ENCODE measurements at places on chromosomes 6 and 20.

DNA sequence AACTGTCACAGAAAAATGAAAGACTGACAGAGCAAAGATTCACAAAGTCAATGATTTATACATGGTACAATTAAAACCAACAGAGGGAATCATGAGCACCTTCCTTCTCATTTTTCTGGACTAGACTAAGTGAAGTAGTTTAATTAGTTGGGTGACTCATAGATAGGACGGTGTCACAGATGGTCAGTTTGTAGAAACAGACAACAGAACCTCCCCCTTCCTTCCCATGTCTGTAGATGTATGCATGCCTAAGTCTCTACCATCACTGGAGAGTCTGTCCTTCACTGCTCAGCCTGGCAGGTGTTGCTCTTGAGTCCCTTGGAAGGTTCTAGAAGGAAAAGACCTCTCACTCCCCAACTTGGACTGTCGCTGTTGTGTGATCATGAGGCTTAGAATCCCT is 75.4 kb upstream of the EEF1E1 start:
- peak; percentile 3 for DNase-seq

- no peak for DNase-seq
Observed at GRCh38 chr20:25176184-25176583, 19.3 kb upstream of the ENTPD6 start.

GRCh38 chr6:86934365-86934764 is 3.0 kb upstream of the HTR1E start:
- no peak for DNase-seq

DNA sequence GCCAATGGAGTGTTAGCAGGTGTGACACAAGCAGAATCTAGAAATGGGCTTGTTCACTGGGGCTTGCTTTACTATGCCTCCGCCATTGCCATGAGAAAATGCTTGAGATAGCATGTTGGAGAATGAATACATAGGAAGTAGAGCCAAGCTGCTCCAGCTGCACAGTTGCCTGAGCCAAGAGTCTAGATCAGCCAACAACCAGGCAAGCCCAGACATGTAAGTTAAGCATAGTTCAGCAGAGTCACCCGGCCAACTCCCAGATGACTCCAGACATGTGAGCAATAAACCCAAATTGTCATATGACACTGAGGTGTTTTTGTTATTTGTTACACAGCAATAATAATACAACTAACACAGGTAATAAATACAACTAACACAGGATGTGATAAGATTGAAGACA is 167.9 kb downstream of the HAO1 start:
- DNase-seq = no peak

- no peak for DNase-seq
Observed at GRCh38 chr6:164042212-164042611, 627.7 kb downstream of the QKI start.

DNA sequence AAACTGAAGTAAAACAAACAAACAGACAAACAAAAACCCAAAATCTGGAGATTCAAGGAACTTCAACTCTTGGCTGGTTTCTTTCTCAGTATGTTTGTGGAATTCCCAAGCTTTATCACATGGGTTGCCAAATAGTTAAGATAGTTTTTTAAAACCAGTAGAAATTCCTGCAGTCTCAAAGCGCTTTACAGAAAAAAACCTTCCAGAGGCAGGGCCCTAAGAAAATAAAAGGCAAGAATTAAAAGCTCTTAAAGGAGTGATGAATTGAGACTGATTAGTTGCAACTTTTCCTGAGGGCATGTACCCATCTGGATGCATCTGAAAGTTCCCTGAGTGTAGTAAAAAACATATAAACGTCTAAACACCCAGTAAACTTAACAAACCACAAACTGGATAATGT is 25.9 kb upstream of the PTCHD4 start:
- peak; percentile 69 for DNase-seq

DNA sequence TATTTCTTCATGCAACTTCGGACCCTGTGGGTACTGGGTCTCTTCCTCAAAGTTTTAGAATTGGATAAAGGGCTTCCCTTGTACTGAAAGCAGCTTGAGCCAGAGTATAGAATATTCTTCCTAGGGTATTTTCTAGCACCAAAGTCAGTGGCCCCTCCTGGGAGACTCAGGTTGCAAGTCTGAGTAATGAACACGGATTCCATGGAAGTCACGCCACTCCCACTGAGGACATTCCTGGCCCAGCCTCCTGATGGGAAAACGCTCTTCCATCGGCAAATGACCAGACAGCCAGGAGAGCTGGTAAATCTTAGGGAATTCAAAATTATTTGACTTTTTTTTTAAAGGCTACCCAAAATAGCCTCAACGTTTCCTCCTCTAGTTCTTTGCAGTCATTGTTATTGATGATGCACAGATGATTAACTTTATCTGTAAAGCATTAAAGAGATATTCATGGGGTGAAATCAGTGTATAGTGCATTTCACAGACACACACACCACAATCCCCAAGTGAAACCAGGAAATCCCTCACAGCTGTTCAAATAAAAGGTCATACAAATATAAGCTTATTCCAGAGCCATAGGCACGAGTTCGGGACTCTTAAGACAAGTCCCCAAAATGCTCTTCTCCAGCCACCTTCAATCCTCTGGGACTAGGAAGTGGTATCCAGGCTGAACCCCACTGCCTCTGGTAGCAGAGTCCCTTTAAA is 248.8 kb downstream of the SOD2 start:
- DNase-seq = no peak

- no peak for DNase-seq
Observed at GRCh38 chr20:4688305-4688704, 33.4 kb upstream of the PRND start.

DNA sequence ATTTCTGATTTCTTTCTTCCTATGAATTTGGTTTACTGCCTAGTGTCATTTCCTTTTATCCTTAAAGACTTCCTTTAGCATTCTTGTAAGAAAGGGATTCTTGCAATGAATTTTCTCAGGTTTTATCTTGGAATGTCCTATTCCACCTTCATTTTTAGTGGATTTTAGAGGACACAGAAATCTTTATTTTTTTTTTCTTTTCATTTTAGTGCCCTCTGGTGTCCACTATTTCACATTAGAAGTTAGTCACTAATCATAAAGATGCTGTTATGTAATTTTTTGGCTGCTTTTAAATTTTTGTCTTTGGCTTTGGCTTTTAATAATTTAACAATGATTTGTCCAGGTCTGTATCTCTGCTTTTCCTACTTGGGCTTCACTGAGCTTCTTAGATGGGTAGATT is 28.1 kb downstream of the LMBRD1 start:
- no peak for DNase-seq

DNA sequence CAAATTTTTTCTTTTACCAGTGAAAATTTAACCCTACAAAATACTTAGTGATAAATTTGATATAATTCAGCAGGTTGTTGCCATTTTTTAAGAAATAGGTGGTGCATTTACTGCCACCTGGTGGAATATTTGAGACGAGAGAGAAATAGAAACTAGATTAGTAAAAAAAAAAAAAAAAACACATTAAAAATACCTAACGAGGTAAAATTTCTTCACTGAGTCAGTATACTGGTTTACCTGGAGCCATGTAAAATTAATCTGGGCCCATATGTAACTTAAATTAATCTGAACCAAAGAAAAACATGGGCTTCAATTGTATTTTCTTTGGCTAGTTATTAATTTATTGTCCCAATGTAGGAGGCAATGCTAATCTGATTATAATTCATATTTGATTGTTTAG is 520.8 kb downstream of the EPM2A start:
- DNase-seq = peak; percentile 27

- DNase-seq = no peak
Observed at GRCh38 chr6:90495216-90495817, 91.6 kb downstream of the MAP3K7 start.

- no peak for DNase-seq
Observed at GRCh38 chr20:32195581-32195980, 12.0 kb downstream of the PLAGL2 start.

DNA sequence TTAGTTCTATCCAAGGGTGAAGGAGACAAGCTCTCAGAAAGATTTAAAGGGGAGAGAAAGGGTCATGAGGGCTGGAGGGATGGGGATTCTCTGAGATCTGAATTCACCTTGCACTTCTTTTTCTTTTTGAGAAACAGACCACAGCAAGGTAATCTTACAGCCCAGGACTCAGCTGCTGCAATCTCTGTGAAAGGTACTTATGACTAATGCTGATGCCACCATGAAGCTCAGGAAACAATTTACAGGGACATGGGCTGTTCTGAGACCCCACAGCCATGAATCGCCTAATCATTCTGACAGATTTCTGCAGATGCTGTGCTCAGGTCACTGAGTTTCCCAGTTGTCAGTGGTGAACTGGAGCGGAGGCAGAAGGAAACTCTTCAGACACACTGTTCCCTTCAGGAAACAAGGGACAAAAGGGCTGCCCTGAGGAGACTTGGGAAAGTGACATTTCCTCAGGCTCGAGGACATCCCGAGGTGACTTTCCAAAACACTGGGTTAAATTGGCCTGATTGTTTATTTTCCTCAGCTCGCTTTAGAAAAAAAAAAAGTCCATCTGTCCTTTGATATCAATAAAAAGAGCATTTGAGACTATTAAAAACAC is 103.8 kb upstream of the PLCB4 start:
- no peak for DNase-seq

- no peak for DNase-seq
Observed at GRCh38 chr6:163883984-163884383, 469.5 kb downstream of the QKI start.

DNA sequence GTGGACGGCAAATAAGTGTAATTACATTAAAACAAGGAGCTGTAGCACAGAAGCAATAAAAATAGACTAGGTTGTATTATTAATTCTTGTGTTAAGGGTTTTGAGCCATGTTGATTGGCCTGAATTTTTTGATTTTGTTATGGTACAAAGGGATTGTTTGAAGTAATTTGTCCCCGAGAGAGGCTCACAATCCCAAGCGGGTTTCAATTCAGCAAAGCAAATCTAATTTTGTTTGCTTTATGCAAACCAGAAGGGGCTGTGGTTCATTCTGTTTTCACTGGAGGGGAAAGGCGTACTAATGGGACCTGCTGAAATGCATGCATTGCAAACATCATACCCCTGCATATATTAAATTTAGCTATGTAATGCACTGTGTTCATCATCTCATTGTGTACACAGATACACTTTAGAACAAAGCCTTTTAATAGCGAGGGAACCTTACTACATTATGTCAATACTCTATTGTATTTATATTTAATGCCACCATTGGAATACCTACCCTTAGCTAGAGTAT is 379.5 kb upstream of the POU3F2 start:
- no peak for DNase-seq

DNA sequence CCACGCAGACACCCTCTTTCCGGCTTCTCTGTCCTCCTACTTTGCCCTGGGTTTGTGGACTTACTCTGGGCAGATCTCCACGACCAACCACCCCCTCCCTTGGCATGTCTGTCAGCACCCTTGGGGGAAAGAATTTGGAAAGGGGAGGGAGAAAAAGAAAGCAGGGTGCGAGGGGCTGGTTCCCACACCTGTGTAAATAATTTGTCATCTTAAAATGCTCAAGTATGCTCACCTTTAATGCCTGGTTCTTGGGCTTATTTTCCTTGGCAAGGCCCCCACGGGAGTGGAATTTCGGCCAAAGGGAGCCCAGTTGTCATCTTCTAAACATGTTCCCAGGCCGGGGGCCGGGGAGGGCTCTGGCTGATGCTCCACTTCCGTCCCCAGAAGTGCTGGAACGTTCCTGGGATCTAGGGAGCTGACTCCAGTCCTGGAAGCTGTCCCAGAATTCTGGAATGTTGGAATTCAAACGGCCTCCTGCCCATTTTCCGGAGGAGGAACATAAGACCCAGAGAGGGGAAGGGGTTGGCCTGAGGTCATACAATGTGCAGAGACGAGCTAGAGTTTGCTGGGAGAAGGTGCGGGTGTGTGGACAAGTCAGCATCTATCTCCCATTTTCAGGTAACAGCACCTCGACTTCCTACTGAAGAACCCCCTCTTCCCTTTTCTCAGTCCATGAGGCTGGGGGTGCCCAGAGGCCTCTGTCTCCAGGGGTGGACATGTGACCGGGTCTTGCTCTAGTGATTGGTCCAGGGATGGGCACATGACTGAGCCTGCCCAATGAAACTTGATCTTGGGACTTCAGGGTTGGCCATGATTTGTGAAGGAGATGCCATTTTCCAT is 122.3 kb downstream of the CEBPB start:
- peak; percentile 43 for DNase-seq

DNA sequence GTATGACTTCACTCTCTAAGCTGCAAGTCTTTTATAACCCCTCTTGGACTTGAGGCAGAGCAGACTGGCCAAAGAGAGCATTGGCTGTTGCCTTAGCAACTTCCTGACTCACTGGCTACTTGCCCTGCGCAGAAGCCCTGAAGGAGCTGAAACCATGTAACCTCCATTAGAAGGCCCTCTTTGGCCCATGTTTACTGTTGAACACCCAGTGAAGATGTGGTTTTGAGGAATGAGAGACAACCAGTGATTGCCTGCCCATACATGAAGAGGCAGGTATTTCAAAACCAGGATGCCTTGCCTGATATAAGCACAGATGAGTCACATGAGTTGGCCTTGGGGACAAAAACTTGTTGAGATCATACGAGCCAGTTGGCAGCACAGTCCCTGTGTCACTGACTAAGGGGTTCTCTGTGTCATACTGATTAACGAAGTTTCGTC is 182.5 kb downstream of the EDN1 start:
- DNase-seq = peak; percentile 87
